Smooth muscle cell of the coronary artery (primary cell): ENCODE measurements at places on chromosomes 16 and 17. TPM values are rescaled to one million over a fixed set of nuclear protein-coding genes. Genes with fewer than 3 reads are reported as not detected.

Gene PPY
- not detected in 2 replicates for total RNA-seq

Gene TBC1D3B
- 0.75 and 1.8 TPM in 2 replicates for total RNA-seq

Gene FBXL19
- total RNA-seq, result 8.2 and 13.9 TPM in 2 replicates

Gene LHX1
- not detected in 2 replicates for total RNA-seq

Gene MAPK8IP3
- total RNA-seq, result 31.8 and 51.6 TPM in 2 replicates

Gene FKBP10
- total RNA-seq, result 494 and 761 TPM in 2 replicates

Gene ALDH3A1
- 0.15 and 2.6 TPM in 2 replicates for total RNA-seq

Gene SLC47A1
- 0.53 and 4.6 TPM in 2 replicates for total RNA-seq

Gene NOG
- 0.23 TPM in 1 of 2 replicates, not detected in the other for total RNA-seq

Gene ODAD4
- 0.35 and 0.90 TPM in 2 replicates for total RNA-seq

Gene SEPTIN1
- 0.12 and 0.15 TPM in 2 replicates for total RNA-seq

Gene CALB2
- 0.08 TPM in 1 of 2 replicates, not detected in the other for total RNA-seq

Gene NOXO1
- total RNA-seq, result not detected in 2 replicates

Gene AANAT
- not detected in 2 replicates for total RNA-seq

Gene IRX3
- total RNA-seq, result 2.0 and 3.9 TPM in 2 replicates

Gene TBX6
- under 0.01 and 0.12 TPM in 2 replicates for total RNA-seq

Gene SLC35G3
- not detected in 2 replicates for total RNA-seq

Gene HBZ
- not detected in 2 replicates for total RNA-seq

Gene TNP2
- total RNA-seq, result not detected in 2 replicates

Gene LGALS9
- total RNA-seq, result 1.5 and 3.0 TPM in 2 replicates

Gene TSNAXIP1
- 1.2 and 1.9 TPM in 2 replicates for total RNA-seq

Gene HSD17B1
- 1.8 and 8.9 TPM in 2 replicates for total RNA-seq

Gene ZNF19
- 1.5 and 1.6 TPM in 2 replicates for total RNA-seq

Gene CACNA1H
- 0.45 and 2.2 TPM in 2 replicates for total RNA-seq

Gene RBL2
- total RNA-seq, result 22.9 and 26.2 TPM in 2 replicates

Gene IL32
- 7.4 and 41.0 TPM in 2 replicates for total RNA-seq

Gene CCL22
- total RNA-seq, result not detected in 2 replicates

Gene ACSM3
- 0.59 and 0.90 TPM in 2 replicates for total RNA-seq

Gene JPT1
- 16.0 and 107 TPM in 2 replicates for total RNA-seq

Gene CDH5
- 3.3 and 23.2 TPM in 2 replicates for total RNA-seq

Gene KRTAP2-1
- total RNA-seq, result not detected in 2 replicates

Gene ZACN
- not detected in 2 replicates for total RNA-seq

Gene CTRB1
- not detected in 2 replicates for total RNA-seq

Gene GNG13
- not detected in 2 replicates for total RNA-seq

Gene ABCA9
- total RNA-seq, result 14.1 and 130 TPM in 2 replicates

Gene MPP3
- total RNA-seq, result 10.4 and 10.5 TPM in 2 replicates

Gene GFAP
- 1.1 TPM in 1 of 2 replicates, not detected in the other for total RNA-seq

Gene MLKL
- total RNA-seq, result 9.1 and 10.2 TPM in 2 replicates

Gene CIITA
- 0.08 and 0.12 TPM in 2 replicates for total RNA-seq

Gene HOXB1
- not detected in 2 replicates for total RNA-seq

Gene DPEP3
- not detected in 2 replicates for total RNA-seq

Gene PHOSPHO1
- 0.45 TPM in 1 of 2 replicates, not detected in the other for total RNA-seq

Gene BEAN1
- total RNA-seq, result under 0.01 and 0.35 TPM in 2 replicates

Gene ADORA2B
- total RNA-seq, result 16.0 and 108 TPM in 2 replicates

Gene CRAMP1
- 4.4 and 4.8 TPM in 2 replicates for total RNA-seq

Gene MYH3
- 0.30 and 0.59 TPM in 2 replicates for total RNA-seq

Gene CCL7
- total RNA-seq, result 0.70 TPM in 1 of 2 replicates, not detected in the other

Gene TM4SF5
- not detected in 2 replicates for total RNA-seq

Gene FOXO3B
- total RNA-seq, result 2.7 and 3.8 TPM in 2 replicates

Gene SPATA22
- not detected in 2 replicates for total RNA-seq
